ENCODE measurements at places on chromosomes 3 and 15.

DNA sequence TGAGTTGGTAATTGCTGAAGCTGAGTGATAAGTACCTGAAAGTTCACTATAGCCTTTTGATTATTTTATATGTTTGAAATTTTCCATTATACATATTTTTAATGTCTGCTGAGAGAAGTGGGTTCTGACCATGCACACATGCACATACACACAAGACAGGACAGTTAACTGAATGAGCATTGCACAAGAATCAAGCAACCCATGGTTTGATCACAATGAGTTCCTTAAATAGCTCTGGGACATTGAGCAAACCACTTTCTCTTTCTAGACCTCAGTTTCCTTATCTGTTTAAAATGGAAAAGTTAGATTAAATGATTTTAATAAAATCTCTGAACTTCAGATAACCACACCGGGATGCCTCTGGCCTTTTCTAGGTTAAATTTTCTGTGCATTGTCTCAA is 26.7 kb downstream of the SNTN start:
- no peak for DNase-seq

GRCh38 chr15:57743424-57743823 is 36.9 kb downstream of the POLR2M start:
- no peak for DNase-seq

GRCh38 chr3:49377483-49377882 is 19.3 kb upstream of the GPX1 start:
- DNase-seq, result peak; percentile 71

GRCh38 chr3:104781112-104781511 is 585.6 kb upstream of the ALCAM start:
- no peak for DNase-seq

DNA sequence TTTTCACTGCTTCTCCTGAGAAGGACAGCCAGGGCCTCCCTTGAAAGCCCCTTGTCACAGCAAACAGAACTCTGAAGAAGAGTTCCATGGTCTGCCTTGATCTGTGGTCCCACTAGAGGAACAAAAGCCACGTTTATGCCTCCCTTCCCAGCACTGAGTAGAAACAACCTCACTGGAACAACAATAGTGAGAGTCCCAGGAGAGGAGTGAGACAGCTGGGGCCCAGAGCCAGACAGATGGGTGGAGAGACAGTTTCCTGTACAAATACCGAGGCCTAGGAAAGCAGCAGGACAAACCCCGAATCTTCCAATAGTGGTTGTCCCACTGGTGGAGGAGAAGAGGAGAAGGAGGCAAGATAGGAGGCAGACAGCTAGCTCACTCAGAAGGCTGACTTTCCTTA is 106.1 kb downstream of the WDR76 start:
- DNase-seq, result no peak

DNA sequence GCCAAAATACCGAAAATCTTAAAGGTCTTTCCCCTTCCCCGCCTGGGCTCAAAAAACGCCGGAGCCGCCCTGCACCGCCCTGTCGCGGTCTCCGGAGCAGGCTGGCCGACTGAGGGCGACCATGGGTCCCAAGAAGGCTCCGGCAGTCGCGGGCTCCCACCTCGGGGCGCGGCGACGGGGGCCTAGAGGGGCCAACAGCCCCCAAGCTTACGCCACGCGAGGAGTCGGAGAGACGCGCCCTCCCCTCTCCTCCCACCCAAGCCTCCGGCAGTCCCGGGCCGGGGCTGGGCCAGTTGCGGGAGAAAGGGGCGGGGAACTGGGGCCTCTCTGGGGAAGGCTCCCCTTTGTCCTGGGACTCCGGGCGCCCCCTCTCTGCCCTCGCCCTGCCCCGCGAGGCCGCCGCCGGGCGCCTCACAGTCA is 69.2 kb downstream of the GOLGA8B start:
- DNase-seq, result peak; percentile 15

Measured in activated CD4-positive, alpha-beta T cell treated with anti-CD3 and anti-CD28 coated beads, Interleukin-2, amount 50 U/mL, for 16 hours (primary cell).